ENCODE measurements at places on chromosomes 11 and 22. TPM values are rescaled to one million over a fixed set of nuclear protein-coding genes. Genes with fewer than 3 reads are reported as not detected.
A peak's percentile ranks its signal among the peaks of the same experiment; 100 is the strongest.

SCARF2 gene
- total RNA-seq = 0.50 TPM

IL18 gene
- total RNA-seq = not detected

DNA sequence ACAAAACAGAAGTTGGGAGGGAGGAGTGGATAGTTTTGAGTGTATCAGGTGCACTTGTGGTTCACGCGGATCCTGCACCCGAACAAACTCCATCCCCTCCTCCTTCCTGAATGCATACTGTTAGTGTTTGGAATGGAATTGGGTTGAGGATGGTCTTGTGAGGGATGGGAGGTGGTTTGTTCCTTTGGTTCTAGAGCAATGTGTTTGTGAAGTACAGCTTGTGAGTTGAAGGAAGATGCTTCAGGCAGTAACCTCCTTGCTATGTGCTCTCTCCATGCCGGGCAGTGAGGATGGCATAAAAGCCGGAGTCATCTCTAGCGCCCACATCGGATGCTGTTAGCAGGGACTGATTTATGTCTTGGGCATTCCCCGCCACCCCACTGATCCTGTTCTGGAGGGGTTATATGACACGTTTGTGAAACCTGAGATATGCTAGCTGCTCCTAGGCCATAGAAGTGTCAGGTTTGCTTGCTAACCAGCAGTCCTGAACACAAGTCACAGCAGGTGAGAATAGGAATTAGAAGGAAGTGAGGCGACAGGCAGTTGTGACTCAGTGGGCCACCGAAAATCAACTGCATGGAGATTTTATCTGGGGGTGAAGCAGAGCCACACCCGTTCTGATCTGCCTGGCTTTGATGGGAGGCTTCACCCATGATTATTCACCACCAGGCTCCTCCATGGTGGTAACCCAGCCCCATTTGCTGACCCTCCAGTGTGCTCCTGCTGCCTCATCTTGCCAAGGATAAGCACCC, 2.2 kb downstream of the BCR start:
- H3K27ac ChIP-seq = peak overlapping the region; percentile 81
- DNase-seq = peak; percentile 34
- H3K4me3 ChIP-seq = peak overlapping the region; percentile 70
- no peaks in the 10 kb centered on the region for H3K27me3 ChIP-seq

- H3K27me3 ChIP-seq = no peaks in the 10 kb centered on the region
- H3K4me3 ChIP-seq = no peak overlapping the region
- no peak for DNase-seq
- no peak overlapping the region for H3K27ac ChIP-seq
Observed at GRCh38 chr11:120086651-120087050, 51.3 kb downstream of the TRIM29 start.

- no peaks in the 10 kb centered on the region for H3K4me1 ChIP-seq
- no peaks in the 10 kb centered on the region for H3K36me3 ChIP-seq
- H3K27ac ChIP-seq = no peak overlapping the region
Observed at GRCh38 chr11:83629775-83630174, 343.6 kb upstream of the CCDC90B start.

DNA sequence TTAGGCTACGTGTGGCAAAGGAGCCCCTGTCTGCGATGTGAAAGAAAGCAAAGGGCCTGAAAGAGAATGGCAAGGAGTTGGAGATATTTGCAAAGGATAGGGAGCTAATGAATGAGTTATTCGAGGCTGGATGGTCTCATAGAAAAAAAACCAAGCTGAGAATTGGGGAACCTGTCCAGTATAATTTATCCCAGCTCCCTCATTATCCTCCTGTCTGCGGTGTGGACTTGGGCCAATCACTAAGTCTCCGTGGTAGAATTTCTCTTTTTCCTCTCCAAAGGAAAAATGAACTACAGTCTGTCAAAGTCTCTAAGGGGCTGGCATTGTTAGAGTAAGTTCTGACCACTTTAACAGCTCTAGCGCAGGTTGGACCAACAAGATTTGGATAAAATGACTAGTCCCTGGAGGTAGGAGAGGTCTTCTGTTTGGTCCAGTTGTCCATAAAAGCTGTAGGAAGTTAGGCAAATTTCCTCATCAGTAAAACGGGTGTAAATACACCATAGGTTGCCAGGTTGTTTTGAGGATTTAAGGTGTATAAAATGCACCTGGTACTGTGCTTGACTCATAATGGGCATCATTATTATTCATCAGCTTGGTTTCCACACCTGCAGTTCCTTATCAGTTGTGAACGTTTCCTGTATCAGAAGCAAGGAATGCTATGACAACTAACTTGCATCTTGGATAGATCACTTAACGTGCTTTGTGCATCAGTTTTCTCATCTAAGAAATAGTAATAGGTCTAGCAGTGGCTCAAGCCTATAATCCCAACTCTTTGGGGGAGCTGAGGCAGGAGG, 10.3 kb upstream of the CDON start:
- no peaks in the 10 kb centered on the region for H3K36me3 ChIP-seq
- no peaks in the 10 kb centered on the region for H3K4me1 ChIP-seq
- DNase-seq = no peak
- peaks cover 3% of the 10 kb centered on the region for H3K27me3 ChIP-seq
- H3K4me3 ChIP-seq = no peak overlapping the region

GRCh38 chr11:134763030-134763388, 351.0 kb upstream of the B3GAT1 start:
- no peak for DNase-seq
- H3K4me3 ChIP-seq = no peak overlapping the region
- no peaks in the 10 kb centered on the region for H3K27me3 ChIP-seq
- H3K27ac ChIP-seq = no peak overlapping the region
- no peaks in the 10 kb centered on the region for H3K4me1 ChIP-seq
